A549 treated with GW870086 at 1 μM for 4 hours (cell line): ENCODE measurements at places on chromosomes 5 and 9. TPM values are rescaled to one million over a fixed set of nuclear protein-coding genes. Genes with fewer than 3 reads are reported as not detected.

The LURAP1L gene
- 23.6 to 33.9 TPM (median 32.4 TPM) in 5 replicates for total RNA-seq

The PAPPA gene
- total RNA-seq: 18.8 to 29.7 TPM (median 26.2 TPM) in 5 replicates

The SDHA gene
- 99.4 to 122 TPM (median 118 TPM) in 5 replicates for total RNA-seq

The CDC20B gene
- 0.09 to 0.21 TPM (median 0.10 TPM) in 4 of 5 replicates, not detected in the other for total RNA-seq

The ST8SIA4 gene
- 0.16 to 0.68 TPM (median 0.57 TPM) in 5 replicates for total RNA-seq

The IFNA13 gene
- not detected in 5 replicates for total RNA-seq

The BRD3OS gene
- 14.1 to 19.5 TPM (median 19.1 TPM) in 5 replicates for total RNA-seq

The CATSPER3 gene
- total RNA-seq: 0.19 to 0.50 TPM (median 0.37 TPM) in 5 replicates

The SLIT3 gene
- total RNA-seq: 13.4 to 18.4 TPM (median 16.4 TPM) in 5 replicates

The C9orf78 gene
- total RNA-seq: 45.9 to 50.4 TPM (median 47.7 TPM) in 5 replicates

The PCSK1 gene
- total RNA-seq: 0.18 to 0.54 TPM (median 0.40 TPM) in 5 replicates

The CCNJL gene
- 10.5 to 13.8 TPM (median 12.5 TPM) in 5 replicates for total RNA-seq

The DAB2IP gene
- total RNA-seq: 11.1 to 14.8 TPM (median 11.7 TPM) in 5 replicates

The PCDHGA8 gene
- 0.02 to 0.13 TPM (median 0.07 TPM) in 3 of 5 replicates, not detected in the others for total RNA-seq

The MCC gene
- 0.19 to 0.33 TPM (median 0.20 TPM) in 5 replicates for total RNA-seq

The PCDHB13 gene
- 0.03 to 0.07 TPM (median 0.07 TPM) in 4 of 5 replicates, not detected in the other for total RNA-seq

The CDH6 gene
- total RNA-seq: 0.10 to 0.22 TPM (median 0.16 TPM) in 4 of 5 replicates, not detected in the other

The IL3 gene
- not detected in 5 replicates for total RNA-seq

The C9orf50 gene
- total RNA-seq: not detected in 5 replicates
